ENCODE measurements at places on chromosomes 5 and 9. TPM values are rescaled to one million over a fixed set of nuclear protein-coding genes. Genes with fewer than 3 reads are reported as not detected.

Gene PDLIM4
- polyA plus RNA-seq = 12.8 TPM

- DNase-seq = peak; percentile 64
These were observed 38.8 kb downstream of the CARTPT start for GRCh38 chr5:71757590-71758543.

- DNase-seq = no peak
These were observed 6.0 kb downstream of the PTGS1 start for GRCh38 chr9:122376796-122377195.

DNA sequence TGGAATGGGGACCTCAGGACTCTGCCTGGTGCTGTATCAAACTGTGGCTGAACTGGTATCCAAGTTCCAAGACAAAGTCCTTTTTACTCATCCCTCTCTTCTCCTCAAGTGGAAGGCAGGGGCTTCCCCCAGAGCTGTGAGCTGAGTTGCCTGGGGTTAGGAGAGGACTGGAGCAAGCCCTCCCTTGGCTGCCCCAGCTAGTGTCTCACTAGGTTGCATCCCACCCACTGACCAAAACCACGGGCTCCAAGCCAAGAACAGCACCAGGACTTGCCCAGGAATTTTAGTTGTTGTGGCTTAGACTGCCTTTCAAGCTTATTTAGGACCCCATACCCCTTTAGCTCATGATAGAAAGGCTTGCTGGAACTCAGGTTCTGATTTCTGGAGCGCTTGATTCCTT lies 158.7 kb upstream of the TNC start:
- DNase-seq = no peak

DNA sequence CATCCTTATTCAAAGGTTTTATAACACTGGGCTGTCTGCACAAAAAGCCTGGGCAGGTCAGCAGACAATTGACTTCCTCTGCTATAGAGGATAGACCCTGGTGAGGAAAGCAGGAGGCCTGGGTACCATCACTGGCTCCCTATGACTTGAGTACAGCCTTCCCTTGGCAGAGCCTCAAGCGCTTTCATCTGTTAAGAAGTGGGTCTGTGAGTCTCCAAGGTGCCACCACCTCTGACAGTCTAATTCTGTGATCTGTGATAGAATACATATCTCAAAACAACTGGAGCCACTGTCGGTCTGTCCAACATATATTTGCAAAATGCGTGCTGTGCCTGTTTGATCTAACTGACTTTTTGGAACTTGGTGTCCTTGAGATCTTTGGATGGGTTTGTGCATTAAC lies 52.2 kb downstream of the C9orf152 start:
- DNase-seq = no peak

Gene IFNA2
- not detected for polyA plus RNA-seq

GRCh38 chr5:35202319-35203111 lies 27.8 kb downstream of the PRLR start:
- peak; percentile 69 for DNase-seq

Gene PCDHA5
- 0.08 TPM for polyA plus RNA-seq

Gene SERF1A
- 4.3 TPM for polyA plus RNA-seq

DNA sequence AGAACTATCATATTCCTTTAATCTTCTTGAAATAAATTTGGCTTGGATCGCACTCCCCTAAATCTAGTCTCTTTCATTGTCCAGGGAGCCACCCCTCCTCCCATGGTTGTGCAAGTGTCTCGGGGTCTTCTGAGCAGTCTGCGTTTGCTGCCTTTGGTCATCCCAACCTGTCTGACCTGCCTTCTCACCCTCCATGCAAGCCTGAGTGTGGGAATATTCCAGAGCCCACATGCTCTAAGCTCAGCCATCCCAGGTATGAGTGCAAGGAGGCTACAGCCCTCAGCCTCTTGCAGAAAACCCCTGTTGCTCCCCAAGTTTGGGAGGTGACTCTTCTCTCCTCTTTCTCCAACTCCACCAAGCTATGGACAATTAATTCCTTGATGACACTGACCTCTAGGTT lies 7.7 kb upstream of the CTSL start:
- no peak for DNase-seq

Gene SPINK5
- polyA plus RNA-seq = 0.75 TPM

Gene PARP8
- 5.3 TPM for polyA plus RNA-seq

DNA sequence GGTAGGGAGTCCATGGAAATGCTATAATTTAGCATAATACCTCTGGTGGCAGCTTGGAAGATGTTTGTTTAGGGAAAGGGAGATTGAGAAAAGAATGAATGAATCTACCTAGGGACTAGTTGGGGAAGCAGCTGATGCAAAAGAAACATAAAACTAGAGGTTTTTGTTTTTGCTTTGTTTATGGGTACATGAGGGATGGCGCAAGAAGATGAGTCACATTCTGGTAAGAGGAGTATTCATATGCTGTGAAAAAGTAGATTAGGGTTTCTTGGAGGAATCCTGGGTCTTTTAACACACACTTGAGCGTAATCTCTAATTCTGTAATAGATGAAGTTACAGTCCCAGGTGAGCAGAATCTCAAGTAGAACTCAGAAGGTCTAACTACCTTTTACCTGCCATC lies 17.1 kb downstream of the C9orf43 start:
- no peak for DNase-seq

Gene GGTA1
- polyA plus RNA-seq = 239 TPM

- DNase-seq = no peak
These were observed 1.6 kb downstream of the B4GALT1 start for GRCh38 chr9:33165263-33166151.

GRCh38 chr5:111226556-111226955 lies 2.4 kb downstream of the CAMK4 start:
- DNase-seq = no peak

Gene NEUROG1
- not detected for polyA plus RNA-seq

Data from aorta (tissue), 5 donors.